T-helper 17 cell (primary cell): ENCODE measurements at places on chromosomes 6 and 20.
A peak's percentile ranks its signal among the peaks of the same experiment; 100 is the strongest.

DNA sequence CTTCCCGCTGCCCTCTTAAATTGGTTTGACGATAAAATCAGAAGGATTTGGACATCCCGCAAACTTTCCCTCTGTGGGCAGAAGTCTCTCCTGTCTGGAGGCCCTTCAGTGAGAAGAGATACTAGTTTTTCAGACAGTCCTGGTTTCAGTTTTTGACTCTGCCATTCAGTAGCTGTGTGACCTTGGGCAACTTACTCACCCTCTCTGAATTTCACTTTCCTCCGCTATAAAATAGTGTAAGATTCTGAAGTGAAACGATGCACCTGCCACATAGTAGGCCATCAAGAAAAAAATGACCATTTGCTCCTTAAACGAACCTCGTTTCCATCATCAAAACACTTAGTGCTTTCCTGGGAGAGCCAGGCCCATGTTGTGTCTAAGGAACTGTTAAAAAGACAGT, 97.2 kb downstream of the LINC00237 start:
- H3K4me3 ChIP-seq, result no peak overlapping the region
- H3K27ac ChIP-seq, result no peak overlapping the region
- H3K27me3 ChIP-seq, result peaks cover 28% of the 10 kb centered on the region
- H3K4me1 ChIP-seq, result no peaks in the 10 kb centered on the region
- peaks cover 2% of the 10 kb centered on the region for H3K36me3 ChIP-seq

- peaks cover 24% of the 10 kb centered on the region for H3K4me1 ChIP-seq
- H3K36me3 ChIP-seq, result no peaks in the 10 kb centered on the region
- DNase-seq, result no peak
Observed at GRCh38 chr20:63846128-63846771, 15.0 kb upstream of the ABHD16B start.

GRCh38 chr6:138972226-138972665, 15.8 kb downstream of the REPS1 start:
- DNase-seq, result no peak
- H3K4me3 ChIP-seq, result peak overlapping the region; percentile 36
- no peaks in the 10 kb centered on the region for H3K36me3 ChIP-seq
- peaks cover 53% of the 10 kb centered on the region for H3K4me1 ChIP-seq
- H3K27ac ChIP-seq, result no peak overlapping the region
- H3K27me3 ChIP-seq, result no peaks in the 10 kb centered on the region

DNA sequence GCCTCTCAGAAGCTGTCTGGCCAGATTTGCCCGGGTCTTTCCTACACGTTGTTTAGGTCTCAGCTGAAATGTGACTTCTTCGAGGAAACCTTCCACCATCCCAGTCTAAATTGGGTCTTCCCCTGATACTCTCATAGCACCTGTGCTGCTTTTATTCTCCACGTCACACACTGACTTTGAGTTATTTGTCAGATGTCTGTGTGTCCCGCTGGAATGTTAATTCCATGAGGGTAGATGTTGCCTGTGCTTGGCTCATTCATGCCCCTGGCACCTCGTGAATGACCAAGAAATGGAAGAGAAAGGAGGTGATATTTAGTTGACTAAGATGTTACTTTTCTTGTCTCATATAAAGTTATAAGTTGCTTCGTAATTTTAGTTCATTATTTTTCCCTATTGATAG, 197.8 kb downstream of the TMEM242 start:
- H3K36me3 ChIP-seq, result no peaks in the 10 kb centered on the region
- H3K4me1 ChIP-seq, result peaks cover 21% of the 10 kb centered on the region
- H3K4me3 ChIP-seq, result no peak overlapping the region
- no peak overlapping the region for H3K27ac ChIP-seq

GRCh38 chr6:136923954-136924673, 2.0 kb downstream of the SLC35D3 start:
- no peak for DNase-seq
- H3K4me1 ChIP-seq, result peaks cover 23% of the 10 kb centered on the region

GRCh38 chr20:60097285-60097684, 139.1 kb downstream of the CDH26 start:
- H3K4me3 ChIP-seq, result no peak overlapping the region
- no peak for DNase-seq
- peaks cover 32% of the 10 kb centered on the region for H3K27me3 ChIP-seq
- peak overlapping the region; percentile 39 for H3K27ac ChIP-seq

- peak overlapping the region; percentile 95 for H3K27ac ChIP-seq
- peaks cover 3% of the 10 kb centered on the region for H3K36me3 ChIP-seq
- H3K4me1 ChIP-seq, result peaks cover 29% of the 10 kb centered on the region
- H3K27me3 ChIP-seq, result no peaks in the 10 kb centered on the region
- H3K4me3 ChIP-seq, result peak overlapping the region; percentile 94
Observed at GRCh38 chr6:31898383-31899011, 999 bp upstream of the EHMT2 start.

GRCh38 chr6:130752267-130752666, 74.9 kb upstream of the SMLR1 start:
- H3K27me3 ChIP-seq, result peaks cover 4% of the 10 kb centered on the region
- no peaks in the 10 kb centered on the region for H3K4me1 ChIP-seq
- no peak overlapping the region for H3K4me3 ChIP-seq
- no peak overlapping the region for H3K27ac ChIP-seq

DNA sequence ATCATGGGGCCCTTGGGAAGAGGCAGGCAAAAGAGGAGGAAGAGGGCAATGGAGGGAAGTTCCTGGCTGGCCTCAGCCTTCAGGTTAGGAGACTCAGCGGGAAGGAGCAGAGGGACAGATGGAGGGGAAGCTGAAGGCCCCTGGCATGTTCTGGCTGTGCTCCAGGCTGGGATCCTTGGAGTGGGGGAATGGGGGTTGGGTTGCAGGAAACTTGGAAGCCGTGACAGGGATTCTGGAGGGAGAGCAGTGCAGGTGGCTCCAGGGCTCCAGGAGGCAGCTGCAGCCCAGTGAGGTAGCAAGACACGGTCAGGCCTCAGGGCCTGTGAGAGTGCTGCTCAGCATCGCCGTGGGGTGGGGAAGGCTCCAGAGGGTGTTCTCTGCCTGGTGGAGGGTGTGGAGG, 64.6 kb upstream of the SCP2D1 start:
- H3K27me3 ChIP-seq, result no peaks in the 10 kb centered on the region
- H3K27ac ChIP-seq, result peak overlapping the region; percentile 32
- no peak for DNase-seq
- H3K4me3 ChIP-seq, result no peak overlapping the region
- H3K4me1 ChIP-seq, result peaks cover 17% of the 10 kb centered on the region
